GM20000 (cell line): ENCODE measurements at places on chromosomes 7 and 10.

DNA sequence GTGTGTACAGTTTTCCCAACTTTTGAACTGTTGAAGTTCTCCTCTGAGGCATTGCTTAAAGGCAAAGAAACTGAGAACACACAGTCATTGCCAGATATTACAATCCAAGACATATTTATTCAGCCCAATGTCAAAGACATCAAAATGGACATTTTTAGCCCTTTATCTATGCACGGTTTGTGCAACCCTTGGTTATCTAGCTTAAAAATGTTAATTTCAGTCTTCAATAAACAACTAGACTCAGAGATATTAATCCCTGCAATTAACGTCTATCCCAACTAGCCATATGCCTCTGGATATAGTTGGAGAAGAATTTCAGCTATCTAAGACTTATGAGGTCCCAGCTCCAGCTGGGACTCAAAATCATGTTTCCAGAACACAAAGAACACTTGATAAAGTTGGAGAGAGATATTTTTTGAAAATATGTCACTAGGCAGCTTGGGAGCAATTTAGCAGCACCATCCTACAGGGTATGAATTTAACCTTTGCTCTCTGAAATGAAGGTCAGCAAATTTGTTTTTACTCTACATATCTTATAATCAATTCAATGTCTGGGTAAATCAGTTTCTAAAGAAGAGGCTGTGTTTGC lies 357.0 kb downstream of the RNLS start:
- no peak for DNase-seq

DNA sequence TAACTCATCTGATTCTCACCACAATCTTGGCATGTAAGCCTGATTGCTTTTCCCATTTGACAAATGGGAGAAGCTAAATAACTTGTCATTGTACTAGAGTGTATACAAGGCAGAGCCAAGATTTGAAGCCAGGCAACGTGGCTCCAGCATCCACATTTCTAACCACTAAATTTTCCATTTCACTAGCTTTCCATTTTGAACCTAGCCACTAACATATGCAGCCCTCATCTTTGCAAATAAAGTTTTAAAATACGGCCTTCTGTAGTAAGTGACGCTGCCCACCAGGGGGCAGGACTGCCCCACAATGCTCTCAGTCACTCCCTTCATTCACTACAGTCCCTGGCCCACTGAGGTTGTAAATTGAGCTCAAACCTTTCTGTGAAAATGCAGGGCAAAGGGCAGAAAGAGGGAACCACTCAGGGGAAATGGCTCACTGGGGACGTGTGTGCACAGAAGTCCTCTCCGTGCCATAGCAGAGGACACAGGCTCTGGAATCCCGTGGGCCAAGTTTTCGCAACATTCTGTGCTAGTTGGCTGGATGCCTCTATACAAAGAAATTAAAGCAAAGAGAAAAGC lies 315.7 kb downstream of the TNS3 start:
- DNase-seq: peak; percentile 71

DNA sequence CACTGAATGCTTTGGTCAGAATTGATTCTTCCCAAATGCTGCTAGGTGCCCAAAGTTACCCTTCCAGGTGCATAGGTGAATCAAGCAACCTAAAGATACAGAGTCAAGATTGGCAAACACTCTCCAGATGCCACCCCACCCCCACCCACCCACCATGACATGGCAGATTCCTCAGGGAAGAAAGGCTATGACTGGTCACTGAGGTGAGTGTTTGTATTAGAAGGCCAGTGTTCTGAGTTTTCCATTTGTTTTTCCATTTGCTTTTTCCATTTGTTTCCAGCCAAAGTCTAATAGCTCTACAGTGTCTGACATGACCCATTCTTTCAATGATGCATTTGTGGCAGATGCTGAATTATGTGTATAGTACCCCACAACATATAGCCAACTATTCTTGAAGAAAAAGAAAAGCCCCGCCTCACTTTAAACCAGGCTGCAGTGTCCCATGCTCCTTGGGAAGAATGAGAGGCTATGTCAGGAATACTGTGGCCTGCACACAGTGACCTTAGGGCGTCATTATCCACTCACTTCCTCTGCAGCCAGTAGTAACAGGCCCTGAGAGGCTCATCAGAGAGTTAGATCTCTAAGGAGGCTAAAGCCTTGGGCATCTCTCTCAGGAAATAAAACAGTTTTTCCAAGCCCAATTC lies 16.1 kb upstream of the HIBADH start:
- no peak for DNase-seq

- DNase-seq: no peak
These were observed 24.1 kb upstream of the MYH16 start for GRCh38 chr7:99248391-99249095.

GRCh38 chr10:69394020-69394419 lies 22.7 kb downstream of the TACR2 start:
- DNase-seq: no peak

DNA sequence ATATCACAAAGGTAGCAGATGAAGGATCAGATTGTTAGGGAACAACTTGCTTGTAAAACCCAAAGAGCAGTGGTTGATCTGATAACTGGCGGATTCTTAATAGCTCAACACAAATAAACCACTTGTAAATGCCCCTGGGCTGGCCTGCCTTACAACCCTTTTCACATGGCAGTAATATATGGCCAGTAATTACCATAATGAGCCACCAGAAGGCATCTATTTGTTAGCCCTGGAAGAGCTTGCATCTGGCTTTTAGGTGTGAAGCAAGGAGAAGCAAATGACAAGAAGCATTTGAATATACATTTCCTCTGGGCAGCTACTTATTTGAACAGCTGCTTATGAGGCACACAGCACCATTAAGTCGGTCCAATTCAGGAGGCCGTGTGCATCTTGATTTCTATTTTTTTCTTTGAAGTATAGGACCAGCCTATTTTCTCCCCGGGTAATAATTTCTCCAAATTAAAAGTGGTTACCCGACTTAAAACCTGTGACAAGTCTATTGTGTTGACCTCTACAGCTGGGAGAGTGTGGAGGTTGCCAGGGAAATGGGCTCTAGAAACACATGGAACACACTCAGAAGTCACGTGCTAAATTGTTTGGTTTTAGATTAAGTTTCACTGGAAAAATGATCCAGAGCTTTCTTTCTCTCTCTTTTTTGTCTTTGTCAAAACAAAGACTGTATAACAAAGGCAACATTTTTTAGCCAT lies 113.4 kb downstream of the SEM1 start:
- DNase-seq: no peak

- DNase-seq: no peak
These were observed 22.2 kb upstream of the SH2B2 start for GRCh38 chr7:102264367-102264891.

DNA sequence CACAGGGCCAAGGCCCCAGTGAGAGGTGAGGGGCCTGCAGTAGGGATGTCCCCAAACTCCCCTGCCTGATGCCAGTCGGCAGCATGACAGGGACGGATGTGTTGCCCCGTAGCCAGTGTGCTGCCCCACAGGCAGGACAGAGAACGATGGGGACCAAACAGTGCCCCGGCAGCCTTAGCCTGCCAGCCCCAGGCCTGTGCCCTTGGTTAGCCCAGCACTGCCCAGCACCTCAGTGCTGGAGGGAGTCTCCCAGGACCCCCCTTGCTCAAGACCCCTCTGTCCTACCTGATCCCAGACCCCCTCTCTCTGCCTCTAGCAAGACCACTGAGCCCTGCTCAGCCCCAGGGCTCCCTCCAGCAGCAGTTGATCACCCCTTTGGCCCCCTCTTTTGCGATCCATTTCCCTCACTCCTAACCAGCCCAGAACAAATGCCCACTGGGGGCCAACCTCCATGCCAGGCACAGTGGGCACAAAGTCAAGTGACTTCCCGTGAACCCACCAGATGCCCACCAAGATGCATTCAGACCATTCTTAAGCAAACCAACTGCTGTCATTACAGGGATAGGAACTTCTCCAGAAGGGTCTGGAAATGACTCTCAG lies 34.0 kb downstream of the OAT start:
- no peak for DNase-seq

DNA sequence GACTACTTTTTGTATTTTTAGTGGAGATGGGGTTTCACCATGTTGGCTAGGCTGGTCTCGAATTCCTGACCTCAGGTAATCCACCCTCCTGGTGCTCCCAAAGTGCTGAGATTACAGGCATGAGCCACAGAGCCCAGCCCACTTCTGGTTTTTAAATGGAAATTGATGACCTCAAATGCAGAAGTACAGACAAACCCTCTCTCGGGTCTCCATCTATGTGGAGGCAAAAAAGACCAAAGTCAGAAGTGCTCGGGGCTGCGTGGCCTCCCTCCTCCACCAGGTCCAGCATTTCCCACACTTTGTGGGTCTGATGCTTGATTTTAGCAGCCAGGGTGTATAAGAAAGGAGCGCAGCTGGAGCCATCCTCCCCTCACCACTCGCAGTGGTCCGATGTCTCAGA lies 187.3 kb upstream of the AUTS2 start:
- no peak for DNase-seq

- DNase-seq: no peak
These were observed 57.8 kb upstream of the CACNA2D1 start for GRCh38 chr7:82501346-82501745.

- DNase-seq: peak; percentile 80
These were observed 494 bp downstream of the PALS2 start for GRCh38 chr7:24573554-24574338.

DNA sequence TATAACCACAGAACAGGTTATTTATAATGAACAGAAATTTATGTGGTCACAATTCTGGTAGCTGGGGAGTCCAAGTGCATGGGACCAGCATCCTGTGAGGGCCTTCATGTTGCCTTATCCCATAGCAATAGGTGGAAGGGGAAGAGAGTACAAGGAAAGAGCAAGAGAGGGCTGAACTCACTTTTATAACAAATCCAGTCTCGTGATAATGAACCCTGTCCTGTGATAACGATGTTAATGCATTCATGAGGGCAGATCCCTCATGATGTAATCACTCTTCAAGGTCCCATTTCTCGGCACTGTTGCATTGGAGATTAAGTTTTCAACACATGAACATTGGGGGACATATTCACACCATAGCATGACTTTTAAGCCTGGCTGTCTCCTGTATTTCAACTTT lies 27.4 kb upstream of the CCDC7 start:
- DNase-seq: no peak
